Prostate gland (tissue), 2 donors: ENCODE measurements at places on chromosomes 12 and 14.

GRCh38 chr14:104318558-104319490 lies 180.4 kb downstream of the KIF26A start:
- no peak for DNase-seq

DNA sequence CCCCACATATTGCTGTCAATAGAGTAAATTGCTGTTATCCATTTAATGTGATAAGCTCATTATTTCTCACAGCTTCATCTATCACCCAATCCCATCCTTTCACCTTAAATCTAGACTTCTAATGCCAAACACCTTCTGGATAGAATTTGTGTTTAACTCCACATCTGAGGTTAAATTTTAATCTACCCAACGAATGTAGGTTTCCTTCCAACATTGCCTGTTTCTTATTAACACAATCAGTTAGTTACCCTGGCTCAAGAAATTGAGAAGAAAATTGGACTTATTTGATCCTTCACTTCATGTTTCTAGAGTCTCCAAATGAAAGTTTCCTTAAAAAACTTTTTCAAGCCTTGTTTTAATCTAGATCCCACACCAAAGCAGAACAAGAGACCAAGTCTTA lies 67.3 kb downstream of the PTPRO start:
- no peak for DNase-seq

DNA sequence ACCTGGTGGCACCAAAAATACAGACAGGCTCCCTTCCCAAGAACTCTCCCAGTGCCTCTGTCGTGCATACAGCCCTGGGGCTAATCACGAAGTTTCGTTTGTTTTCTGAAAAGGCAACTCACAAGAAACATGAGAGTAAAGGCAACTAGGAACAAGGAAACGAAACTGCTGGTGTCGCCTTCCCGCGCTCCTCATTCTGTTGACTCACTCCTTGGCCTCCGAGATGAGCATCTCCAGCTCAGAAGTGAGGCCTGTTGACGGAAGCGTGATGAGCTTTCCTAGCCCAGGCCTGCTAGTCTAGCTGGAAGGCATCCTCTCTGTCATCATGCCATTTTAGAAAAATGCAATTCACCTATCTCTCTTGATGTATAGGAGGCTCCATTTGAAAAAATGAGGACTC lies 50.5 kb downstream of the TTC9 start:
- DNase-seq = no peak

DNA sequence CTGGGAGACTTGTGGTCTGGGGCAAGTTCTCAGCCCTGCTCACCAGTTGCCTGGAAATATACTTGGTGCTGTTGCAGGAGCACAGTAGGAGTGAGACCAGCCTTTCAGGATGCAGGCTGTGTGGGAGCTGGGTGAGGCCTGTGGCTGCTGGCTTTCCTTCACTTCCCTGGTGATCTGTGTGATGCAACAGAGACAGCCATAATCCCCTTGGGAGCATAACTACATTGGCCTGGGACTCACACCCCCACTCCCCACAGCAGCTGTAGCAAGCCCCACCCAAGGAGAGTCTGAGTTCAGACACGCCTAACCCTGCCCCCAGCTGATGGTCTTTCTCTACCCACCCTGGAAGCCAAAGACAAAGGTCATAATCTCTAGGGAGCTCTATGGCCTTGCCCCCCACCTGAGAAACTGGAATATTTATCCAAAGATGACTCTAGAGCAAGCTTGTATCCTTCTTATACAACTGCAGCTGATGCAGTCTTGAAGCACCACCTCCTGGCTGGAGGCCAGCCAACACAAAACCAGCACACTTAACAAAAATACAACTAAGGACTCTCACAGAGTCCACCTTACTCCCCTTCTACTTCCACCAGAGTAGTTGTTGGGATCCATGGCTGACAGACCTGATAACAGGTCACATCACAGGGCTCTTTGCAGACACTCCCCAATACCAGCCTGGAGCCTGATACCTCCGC lies 190.4 kb upstream of the CPNE8 start:
- no peak for DNase-seq

DNA sequence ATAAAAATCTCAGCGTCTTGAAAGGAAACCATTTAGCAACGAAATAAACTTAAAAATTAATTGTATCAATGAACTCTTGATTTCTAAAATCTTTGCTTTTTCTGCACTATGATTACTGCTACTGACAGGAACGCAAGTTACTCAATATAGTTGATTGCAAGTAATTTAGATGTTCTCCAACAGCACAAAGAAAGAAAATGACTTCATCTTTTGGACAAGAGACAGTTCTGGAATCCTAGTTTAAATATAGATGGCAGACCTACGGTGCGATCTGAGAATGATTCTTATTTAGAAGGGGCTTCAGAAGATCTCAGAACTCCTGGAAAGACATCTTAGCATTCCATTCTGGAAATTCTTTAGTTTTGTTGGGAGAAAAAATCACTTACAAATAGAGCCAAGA lies 1.4 kb upstream of the SUDS3 start:
- no peak for DNase-seq
